ENCODE measurements at places on chromosomes 16 and 17. TPM values are rescaled to one million over a fixed set of nuclear protein-coding genes. Genes with fewer than 3 reads are reported as not detected.

GRCh38 chr16:86044241-86044671, 145.3 kb downstream of the IRF8 start:
- no peak for ATAC-seq

GRCh38 chr17:36657763-36658490, 56.5 kb downstream of the MRM1 start:
- no peak for ATAC-seq

DNA sequence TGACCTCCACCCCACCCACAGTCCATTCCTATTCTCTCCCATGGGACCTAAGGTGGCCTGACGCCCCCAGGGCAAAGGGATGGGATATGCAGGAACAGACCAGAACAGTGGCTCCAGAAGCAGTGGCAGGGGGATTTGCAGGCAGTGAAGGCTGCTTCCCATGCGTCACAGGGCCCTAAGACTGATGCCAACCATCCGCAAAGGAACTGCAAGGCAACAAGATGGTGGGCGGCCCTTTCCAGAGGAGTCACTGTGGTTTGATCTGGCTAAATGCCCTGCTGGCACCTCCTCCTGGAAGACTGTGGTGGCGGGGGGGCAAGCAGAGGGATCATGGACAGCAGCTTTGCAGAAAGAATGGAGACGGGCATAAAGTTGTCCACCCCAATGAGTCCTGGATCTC, 4.4 kb upstream of the SLC39A11 start:
- ATAC-seq = no peak

DNA sequence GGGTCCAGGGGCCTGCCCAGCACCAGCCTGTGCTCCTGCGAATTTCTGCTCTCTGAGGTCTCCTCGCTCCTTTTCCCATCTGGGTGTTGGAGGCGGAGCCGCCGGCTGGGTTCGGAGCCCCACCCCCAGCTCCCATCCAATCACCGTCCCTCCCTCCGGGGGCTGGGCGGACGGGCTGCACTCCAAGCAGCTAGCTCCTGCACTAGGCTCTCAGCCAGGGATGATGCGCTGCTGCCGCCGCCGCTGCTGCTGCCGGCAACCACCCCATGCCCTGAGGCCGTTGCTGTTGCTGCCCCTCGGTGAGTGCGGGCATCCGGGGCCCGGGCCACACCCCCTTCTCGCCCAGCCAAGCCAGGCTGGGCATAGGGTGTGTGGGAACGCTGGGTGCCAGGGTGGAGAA, at the start of gene NRN1L:
Gene NRN1L, plus strand, starts transcription at position 202 of the 400 bp plus-strand sequence. Its CDS starts 19 bp downstream, at position 221.
- peak; percentile 88 for ATAC-seq

- no peak for ATAC-seq
Observed at GRCh38 chr16:46772463-46772862, 24.3 kb upstream of the MYLK3 start.

GRCh38 chr17:76407509-76407908, 23.1 kb downstream of the SPHK1 start:
- ATAC-seq = no peak

GRCh38 chr17:18182978-18183333, 672 bp upstream of the ALKBH5 start:
- peak; percentile 43 for ATAC-seq

GRCh38 chr16:65201511-65201910, 79.6 kb upstream of the CDH11 start:
- no peak for ATAC-seq

- no peak for ATAC-seq
Observed at GRCh38 chr17:31835984-31836383, 23.1 kb downstream of the COPRS start.

- no peak for ATAC-seq
Observed at GRCh38 chr16:49284962-49285361, 3.3 kb upstream of the CBLN1 start.

DNA sequence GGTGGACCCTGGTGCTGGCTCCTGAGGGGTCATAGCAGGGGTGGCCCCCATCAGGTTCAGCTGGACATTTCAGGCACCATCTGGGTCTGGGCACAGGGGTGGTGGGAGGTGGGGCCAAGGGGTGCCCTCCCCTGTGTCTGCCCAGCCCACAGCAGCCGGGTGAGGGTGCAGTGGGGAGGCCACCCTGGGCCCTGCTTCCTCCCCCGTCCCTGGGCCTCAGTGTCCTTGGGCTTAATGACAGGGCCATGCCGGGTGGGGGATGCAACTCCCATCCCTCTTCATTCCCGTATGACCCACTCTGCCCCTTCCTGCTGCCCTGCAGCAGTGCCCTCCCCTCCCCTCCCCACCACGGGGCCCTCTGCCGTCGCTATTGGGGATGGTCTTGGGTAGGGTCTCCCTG, 10.7 kb downstream of the CPNE7 start:
- no peak for ATAC-seq

DNA sequence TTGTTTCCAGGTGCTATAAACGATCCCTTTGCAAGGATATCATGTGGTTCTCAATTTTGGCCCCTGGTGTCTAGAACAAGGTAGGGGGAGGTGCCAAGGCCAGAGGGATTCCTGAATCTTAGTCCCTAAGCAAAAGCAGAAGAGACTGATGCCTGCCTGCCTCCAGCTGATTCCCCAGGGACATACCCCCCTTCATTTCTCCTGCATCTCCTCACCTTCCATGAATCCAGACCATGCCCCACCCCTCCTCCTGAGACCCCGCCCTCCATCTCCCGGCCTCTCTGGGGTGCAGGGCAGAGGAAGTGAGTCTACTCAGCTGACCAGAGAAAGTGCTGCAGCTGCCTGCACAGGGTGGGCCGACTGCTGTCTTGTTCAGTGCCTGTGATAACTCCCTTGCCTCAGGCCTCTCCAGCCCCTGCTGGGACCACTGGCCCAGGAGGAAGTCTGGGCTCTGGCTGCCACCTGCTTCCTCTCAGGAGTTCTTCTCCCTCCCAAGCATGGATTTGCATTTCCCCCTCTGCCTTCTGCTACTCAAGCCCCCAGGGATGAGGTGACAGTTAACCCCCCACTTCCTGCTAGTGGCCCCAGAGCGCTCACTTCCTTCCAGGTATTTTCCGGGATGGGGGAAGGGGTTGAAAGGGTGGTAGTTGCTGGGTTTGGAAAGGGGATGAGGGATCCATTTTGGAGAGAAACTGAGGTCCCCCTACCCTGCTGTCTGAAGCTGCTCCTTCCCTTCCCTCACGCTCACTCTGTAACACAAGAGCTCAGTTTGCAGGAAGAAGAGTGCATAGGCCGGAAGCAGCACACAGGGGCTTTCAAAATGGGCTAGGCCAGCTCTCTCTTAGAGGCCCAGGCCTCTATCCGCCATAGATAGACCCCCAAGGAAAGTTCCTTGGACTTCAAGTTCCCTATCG, 10.5 kb upstream of the TSPOAP1 start:
- ATAC-seq = peak; percentile 28

GRCh38 chr17:54967621-54968261, 713 bp downstream of the COX11 start:
- peak; percentile 54 for ATAC-seq

GRCh38 chr17:79970576-79971068, 65.0 kb downstream of the TBC1D16 start:
- no peak for ATAC-seq

DNA sequence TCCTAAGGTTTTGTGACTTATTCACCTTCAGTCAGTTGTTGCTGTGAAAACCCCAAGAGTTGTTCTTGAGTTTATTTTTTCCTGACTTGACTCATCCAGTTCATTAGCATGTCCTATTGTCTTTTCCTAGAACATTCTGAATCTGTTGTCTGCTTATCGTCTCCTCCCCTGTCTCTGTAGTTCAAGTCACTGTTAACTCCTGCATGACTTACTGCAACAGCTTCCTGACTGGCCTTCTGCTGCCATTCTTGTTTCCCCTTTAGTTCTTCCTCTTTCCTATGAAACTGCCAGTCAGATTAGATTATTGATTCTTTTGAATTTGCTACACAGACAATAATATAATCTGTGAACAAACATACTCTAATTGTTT, 161.5 kb downstream of the FTO start:
- peak; percentile 91 for ATAC-seq

- ATAC-seq = peak; percentile 87
Observed at GRCh38 chr16:74998481-74999218, at the start of gene ZNRF1. Gene ZNRF1, plus strand, starts transcription at chr16:74999024. Its CDS starts 648 bp downstream, at chr16:74999672.

DNA sequence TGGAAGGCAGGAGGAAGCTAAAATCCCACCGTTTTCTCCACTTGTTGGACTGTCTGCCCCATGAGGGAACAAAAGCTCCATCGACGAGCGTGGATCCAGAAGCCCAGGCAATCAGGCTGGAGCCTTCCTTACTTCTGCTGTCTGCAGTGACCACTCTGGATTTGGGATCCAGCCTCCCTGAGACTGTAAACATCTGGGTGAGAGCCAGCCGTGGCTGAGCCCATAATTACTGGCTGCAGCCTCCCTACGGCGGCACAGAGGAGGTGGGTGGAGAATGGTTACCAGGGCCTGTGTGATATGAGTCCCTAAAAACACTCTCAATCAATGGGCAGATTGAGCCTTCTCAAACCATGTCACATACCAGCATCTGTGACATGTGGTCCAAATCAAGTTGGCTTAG, 158.2 kb downstream of the FOXL1 start:
- no peak for ATAC-seq

DNA sequence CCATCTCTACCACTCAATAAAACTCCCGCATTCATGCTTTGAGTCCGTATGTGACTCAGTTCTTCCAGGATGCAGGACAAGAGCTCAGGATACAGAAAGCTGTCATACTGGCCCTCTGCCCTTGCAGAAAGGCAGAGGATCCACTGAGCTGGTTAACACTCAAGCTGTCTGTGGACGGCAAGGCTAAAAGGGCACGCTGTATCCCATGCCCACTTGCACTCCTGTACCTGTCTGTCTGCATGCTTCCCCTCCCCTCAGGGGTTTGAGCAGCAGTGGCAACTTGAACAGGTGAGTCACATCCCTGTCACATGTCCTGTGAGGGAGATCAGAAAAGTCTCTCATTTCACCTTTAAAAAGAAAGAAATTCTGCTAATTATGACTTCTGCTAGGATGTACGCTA, 293.8 kb downstream of the HS3ST3B1 start:
- no peak for ATAC-seq

GRCh38 chr16:53768167-53768566, 64.2 kb downstream of the FTO start:
- ATAC-seq = no peak

DNA sequence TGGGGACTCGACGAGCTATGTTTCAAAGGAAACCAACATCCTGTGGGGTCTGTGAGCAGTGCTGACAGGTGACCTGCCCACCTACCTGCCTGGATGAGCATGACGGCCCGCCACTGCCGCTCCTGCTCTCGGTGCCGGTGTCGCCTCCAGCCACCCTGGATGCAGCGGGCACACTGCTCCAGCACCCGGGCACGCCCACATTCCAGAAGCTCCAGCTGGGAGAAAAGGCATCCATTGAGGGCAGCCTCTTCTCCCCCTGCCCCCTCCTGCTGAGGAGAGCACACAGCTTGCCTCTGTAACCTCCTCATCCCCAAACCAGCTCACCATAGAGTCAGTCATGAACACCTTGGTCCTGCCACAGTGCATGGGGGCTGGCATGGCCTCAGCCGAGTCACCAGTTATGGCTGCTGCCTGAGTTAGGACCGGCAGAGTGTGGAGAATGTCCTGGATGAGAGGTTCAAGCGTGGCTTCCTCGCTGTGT, 14.3 kb downstream of the ZNHIT3 start:
- peak; percentile 15 for ATAC-seq

DNA sequence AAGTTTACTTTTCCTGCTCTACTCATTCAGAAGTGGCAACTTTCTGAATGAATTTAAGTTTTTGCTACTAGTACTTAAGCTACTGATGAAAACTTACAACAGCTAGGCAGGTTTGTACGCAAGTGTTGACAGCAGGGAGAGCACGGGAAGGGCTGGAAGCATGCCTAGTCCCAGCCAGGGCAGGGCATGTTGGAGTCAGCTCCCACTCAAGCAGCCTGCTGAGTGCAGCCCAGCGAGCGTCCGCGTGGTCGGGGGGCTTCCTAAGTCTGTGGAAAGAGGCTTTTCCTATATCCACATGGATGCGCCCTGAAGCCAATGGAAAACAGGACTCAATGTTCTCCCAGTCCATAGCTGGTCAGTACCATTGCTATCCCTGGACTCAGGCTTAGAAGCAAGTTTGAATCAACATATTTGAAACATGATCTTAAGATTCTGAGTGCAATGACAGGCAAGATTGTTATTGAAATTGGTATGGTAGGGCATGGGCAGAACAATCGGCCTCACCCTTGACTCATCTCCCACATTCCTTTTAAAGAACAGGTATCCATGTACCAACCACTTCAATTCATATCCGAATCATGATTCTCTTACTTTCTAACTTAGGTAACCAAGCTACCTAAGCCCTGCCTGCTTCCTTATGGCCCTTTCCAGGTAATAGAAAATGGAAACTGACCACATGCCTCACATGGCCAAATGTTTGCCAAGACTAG, 22.5 kb downstream of the CYB5D2 start:
- ATAC-seq = no peak

GRCh38 chr17:35821308-35821707, 12.0 kb downstream of the TAF15 start:
- no peak for ATAC-seq

DNA sequence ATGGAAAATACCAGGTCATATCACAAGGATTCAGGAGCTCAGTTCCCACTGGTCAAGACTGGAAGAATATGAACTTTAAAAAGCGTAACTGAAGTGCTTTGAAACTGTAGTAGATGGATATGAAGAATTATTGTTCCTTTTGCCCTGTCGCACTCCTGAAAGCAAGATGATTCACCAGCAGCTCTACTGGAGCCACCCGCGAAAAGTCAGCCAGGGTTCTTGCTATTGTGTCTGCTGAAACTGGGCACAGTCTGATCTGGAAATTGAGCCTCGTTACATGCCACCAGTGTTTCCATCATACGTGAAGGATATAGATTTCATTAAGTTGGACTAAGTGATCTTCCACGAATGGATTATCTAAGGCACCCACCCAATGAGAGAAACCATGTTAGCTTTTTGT, 16.6 kb downstream of the AP2B1 start:
- no peak for ATAC-seq

The MPDU1 gene
- 36.7 TPM for total RNA-seq

The SMARCE1 gene
- 51.7 TPM for total RNA-seq

The SPN gene
- total RNA-seq = 0.60 TPM

The NOTUM gene
- not detected for total RNA-seq

The RAP1GAP2 gene
- 17.9 TPM for total RNA-seq

The RAB11FIP4 gene
- total RNA-seq = 10.3 TPM

The NOXO1 gene
- 4.6 TPM for total RNA-seq

The MT1M gene
- total RNA-seq = 2.0 TPM

The SLFN14 gene
- total RNA-seq = not detected

The MT1H gene
- 5.0 TPM for total RNA-seq

The OR1A1 gene
- total RNA-seq = not detected

The CTRB2 gene
- not detected for total RNA-seq

The OTOA gene
- 0.04 TPM for total RNA-seq

The LPO gene
- 0.44 TPM for total RNA-seq

The WFIKKN1 gene
- total RNA-seq = 0.08 TPM

The GUCY2D gene
- total RNA-seq = 3.5 TPM

The TMED6 gene
- 0.52 TPM for total RNA-seq

The KRT39 gene
- total RNA-seq = not detected
